ENCODE measurements at places on chromosomes 6 and 20. TPM values are rescaled to one million over a fixed set of nuclear protein-coding genes. Genes with fewer than 3 reads are reported as not detected.

CD83 gene
- total RNA-seq: 3.2 TPM

DNA sequence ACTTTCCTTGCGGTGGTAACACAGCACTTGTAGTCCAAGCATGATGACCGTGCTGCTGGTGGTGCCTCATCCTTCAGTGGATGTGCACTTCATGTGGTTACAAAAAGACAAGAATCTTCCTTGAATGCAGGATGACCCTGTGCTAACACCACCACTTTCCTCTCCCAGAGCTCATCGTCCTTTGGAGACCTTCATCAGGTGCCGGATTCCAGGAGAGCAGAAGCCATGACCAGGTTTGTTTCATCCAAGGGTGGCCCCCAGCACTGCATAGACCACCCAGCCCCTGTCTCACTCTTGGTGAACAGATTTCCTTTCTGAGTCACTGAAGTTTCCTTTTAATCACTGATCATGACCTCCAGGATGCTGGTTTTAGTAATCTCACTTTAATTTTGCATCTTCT is 101.2 kb upstream of the SYNDIG1 start:
- H3K36me3 ChIP-seq: no peaks in the 10 kb centered on the region
- DNase-seq: no peak
- H3K4me3 ChIP-seq: no peak overlapping the region
- H3K27me3 ChIP-seq: no peaks in the 10 kb centered on the region

GRCh38 chr6:5763871-5764270 is 242.9 kb downstream of the NRN1 start:
- H3K4me3 ChIP-seq: no peak overlapping the region
- H3K27ac ChIP-seq: no peak overlapping the region
- no peaks in the 10 kb centered on the region for H3K36me3 ChIP-seq
- H3K4me1 ChIP-seq: no peaks in the 10 kb centered on the region

- peak overlapping the region; percentile 43 for H3K27ac ChIP-seq
- no peaks in the 10 kb centered on the region for H3K36me3 ChIP-seq
- no peaks in the 10 kb centered on the region for H3K27me3 ChIP-seq
These were observed 156.9 kb downstream of the GPX5 start for GRCh38 chr6:28682542-28682941.

GRCh38 chr20:18692447-18692846 is 104.6 kb downstream of the DTD1 start:
- no peaks in the 10 kb centered on the region for H3K36me3 ChIP-seq
- no peak for DNase-seq
- no peaks in the 10 kb centered on the region for H3K27me3 ChIP-seq
- no peaks in the 10 kb centered on the region for H3K4me1 ChIP-seq

DNA sequence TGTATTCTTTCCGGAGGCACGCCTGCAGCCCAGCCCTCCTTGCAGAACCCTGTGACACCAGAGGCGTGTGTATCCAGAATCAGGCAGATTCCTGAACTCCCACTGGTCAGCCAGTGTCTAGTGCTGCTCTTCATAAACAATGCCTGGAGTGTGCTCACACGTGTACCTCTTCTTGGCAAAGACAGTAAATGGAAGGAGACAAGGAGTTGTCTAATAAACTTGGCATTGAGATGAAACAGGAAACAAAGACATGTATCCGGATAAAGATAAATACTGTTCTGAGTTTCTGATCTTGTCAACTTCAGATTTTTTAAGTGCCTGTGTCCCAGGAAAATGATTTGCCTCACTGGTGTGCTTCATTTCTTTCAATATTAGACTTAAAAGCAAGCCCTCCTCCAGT is 1.7 kb downstream of the RPS6KA2 start:
- no peak overlapping the region for H3K27ac ChIP-seq
- 0 out of 3 replicates have a peak, but pooled peaks cover 2% of the 10 kb centered on the region for H3K4me1 ChIP-seq
- peaks cover 12% of the 10 kb centered on the region for H3K27me3 ChIP-seq

- H3K4me3 ChIP-seq: no peak overlapping the region
- peak; percentile 10 for DNase-seq
- H3K27me3 ChIP-seq: no peaks in the 10 kb centered on the region
- no peaks in the 10 kb centered on the region for H3K4me1 ChIP-seq
- no peak overlapping the region for H3K27ac ChIP-seq
These were observed 1053.4 kb upstream of the CITED2 start for GRCh38 chr6:140427842-140428241.

- H3K27me3 ChIP-seq: peaks cover 9% of the 10 kb centered on the region
- no peak for DNase-seq
- no peak overlapping the region for H3K27ac ChIP-seq
- peaks cover 47% of the 10 kb centered on the region for H3K4me1 ChIP-seq
- H3K36me3 ChIP-seq: no peaks in the 10 kb centered on the region
These were observed 94.1 kb downstream of the TMEM242 start for GRCh38 chr6:157229132-157229618.

Data from K562 (cell line).